ENCODE measurements at places on chromosomes 13 and 19. TPM values are rescaled to one million over a fixed set of nuclear protein-coding genes. Genes with fewer than 3 reads are reported as not detected.

The ATP11A gene
- 6.4 TPM for total RNA-seq

The CYP2S1 gene
- 7.8 TPM for total RNA-seq

The ZNF780B gene
- 2.8 TPM for total RNA-seq

The TMEM238 gene
- 11.9 TPM for total RNA-seq

The ANO8 gene
- total RNA-seq, result 3.9 TPM

The COMMD6 gene
- 51.9 TPM for total RNA-seq

The GFY gene
- total RNA-seq, result not detected

The ATP8B3 gene
- total RNA-seq, result 1.6 TPM

The RPL28 gene
- total RNA-seq, result 300 TPM
